Stimulated activated CD4-positive, alpha-beta T cell treated with anti-CD3 and anti-CD28 coated beads, Interleukin-4, amount 100 ng/mL, for 1 hour (primary cell): ENCODE measurements at places on chromosomes 3 and 15.

DNA sequence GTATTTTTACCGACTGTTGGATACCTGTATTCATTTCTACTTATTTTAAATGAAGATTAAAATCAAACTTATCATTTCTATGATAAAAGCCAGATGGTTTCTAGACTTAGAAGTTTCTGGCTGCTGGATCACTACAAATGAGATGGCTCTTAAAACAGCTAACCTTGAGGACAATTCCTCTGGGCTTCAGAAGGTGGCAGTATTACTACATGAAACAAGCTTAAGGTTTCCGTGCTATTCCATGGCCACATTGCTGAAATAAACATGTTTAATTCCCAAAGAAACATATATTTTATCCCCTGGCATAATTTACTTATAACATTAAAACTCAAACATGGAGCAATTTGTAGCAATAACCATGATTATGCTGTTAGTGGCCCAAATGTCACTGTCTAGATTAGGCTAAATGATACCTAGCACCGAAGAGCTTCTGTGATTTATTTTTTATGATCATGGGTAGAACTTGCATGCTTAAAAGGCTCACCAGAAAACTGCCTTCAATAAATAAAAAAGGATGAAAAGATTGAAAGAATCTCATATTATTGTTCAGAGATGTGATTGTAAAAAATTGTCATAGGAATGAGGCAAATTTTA is 204.0 kb upstream of the NANOGP8 start:
- no peak for DNase-seq

GRCh38 chr3:167110901-167111300 is 269.2 kb downstream of the ZBBX start:
- no peak for DNase-seq

DNA sequence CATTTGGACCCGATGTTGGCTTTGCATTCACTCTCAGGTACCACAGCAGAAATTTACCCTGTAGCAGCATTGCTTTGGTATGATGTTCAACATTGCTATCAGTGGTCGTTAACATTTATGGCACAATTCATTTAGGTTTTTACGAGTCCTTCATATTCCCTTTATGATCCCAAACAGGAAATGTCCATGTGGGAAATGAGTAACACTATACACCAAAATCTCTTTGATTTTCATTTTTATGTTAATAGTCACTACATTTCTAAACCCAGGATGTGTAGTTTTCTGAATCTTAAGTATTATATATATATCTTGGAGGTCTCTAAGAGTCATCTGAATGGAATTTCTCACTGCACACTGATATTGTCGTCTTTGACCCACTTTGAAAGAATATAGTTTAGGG is 78.5 kb upstream of the RBMS3 start:
- DNase-seq, result no peak

GRCh38 chr15:69098771-69099170 is 61.7 kb upstream of the GLCE start:
- no peak for DNase-seq

- peak; percentile 21 for DNase-seq
These were observed 332.1 kb downstream of the ARRDC4 start for GRCh38 chr15:98292442-98293240.

DNA sequence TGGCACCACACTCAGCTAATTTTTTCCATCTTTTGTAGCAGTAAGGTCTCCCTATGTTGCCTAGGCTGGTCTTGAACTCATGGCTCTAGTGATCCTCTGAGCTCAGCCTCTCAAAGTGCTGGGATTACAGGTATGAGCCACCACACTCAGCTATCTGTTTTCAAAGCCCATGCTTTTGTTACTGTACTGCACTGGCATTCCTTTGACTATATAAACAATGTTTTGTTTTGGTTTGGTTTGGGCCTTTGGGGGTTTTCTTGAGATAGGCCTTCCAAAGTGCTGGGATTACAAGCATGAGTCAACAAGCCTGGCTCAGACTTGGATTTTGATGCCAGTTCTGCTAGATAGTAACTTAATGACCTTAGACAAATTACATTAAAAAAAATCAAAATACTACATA is 89.7 kb upstream of the GK5 start:
- no peak for DNase-seq

GRCh38 chr15:89109238-89109637 is 21.0 kb downstream of the ABHD2 start:
- no peak for DNase-seq

GRCh38 chr3:132818251-132818650 is 96.0 kb upstream of the NPHP3 start:
- DNase-seq, result no peak

GRCh38 chr3:175726228-175726627 is 867.1 kb downstream of the NAALADL2 start:
- no peak for DNase-seq

DNA sequence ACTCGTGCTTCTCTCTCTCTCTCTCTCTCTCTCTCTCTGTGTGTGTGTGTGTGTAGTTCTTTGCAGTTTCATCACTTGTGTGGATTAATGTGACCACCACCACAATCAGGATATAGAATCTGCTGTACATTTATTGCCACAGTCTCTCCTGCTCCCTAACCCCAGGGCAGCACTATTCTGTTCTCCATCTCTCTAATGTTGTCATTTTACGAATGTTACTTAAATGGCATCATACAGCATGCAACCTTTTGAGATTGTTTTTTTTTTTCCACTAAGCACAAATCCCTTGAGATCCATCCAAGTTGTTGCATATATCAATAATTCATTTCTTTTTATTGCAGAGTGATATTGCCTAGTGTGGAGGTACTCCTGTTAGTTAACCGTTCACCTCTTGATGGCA is 26.9 kb downstream of the SLCO3A1 start:
- no peak for DNase-seq

DNA sequence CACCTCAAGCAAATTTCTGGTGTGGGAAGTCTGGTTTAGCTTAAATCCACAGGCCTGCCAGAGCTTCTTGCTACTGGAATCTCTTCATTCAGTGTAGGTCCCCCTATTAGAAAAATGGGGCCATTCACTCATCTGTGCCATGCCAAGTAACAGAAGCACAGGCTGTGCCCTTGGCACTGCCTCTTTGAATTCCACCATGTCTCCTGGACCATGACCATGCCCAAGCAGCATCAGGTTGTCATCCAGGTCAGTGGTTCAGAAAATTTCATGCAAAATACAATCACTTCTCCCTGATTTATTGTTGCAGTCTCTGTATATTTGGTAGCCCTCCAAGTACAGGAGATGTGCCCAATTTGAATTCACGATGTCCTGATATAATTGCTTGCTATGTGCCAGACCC is 602.1 kb upstream of the ZNF385D start:
- DNase-seq, result no peak

DNA sequence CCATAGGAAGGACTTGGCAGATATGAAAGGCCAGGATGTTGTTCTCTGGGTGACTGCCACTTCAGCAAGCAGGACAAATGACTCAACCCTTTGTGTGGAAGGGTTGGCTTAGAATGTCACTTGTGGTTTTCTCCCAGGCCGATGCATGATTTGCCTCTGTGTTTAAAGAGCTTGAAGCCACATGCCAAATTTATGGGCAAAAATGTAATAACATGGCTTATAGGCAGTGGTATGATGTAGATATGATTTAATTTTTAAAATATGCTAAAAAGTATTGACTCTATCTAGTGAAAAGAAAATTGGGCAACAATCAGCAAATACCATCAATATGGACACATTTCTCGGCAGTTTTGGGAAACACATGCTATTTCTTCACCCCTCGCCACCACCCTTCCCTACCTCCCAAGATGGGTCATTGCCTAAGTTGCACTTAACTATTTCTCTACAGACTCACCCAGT is 114.6 kb downstream of the CYP19A1 start:
- DNase-seq, result no peak

DNA sequence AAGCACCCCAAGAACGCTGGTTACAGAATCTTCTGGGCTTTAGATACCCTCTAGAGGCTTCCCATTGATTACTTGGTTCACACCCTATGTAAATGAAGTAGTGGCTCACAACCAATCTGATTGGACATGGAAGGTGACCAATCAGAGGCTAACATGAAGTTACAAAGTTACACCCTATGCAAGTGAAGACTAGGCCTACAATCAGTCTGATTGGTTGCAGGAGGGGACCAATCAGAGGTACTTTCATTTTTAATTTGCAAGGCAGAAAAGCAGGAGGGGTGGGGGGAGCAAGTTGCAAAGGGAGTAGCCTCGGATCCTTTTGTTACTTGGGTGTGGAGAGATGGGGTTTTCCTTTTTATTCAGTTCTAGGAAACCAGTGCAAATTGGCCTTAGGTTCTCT is 11.1 kb upstream of the RTP2 start:
- no peak for DNase-seq

- no peak for DNase-seq
These were observed 52.6 kb downstream of the TM4SF18 start for GRCh38 chr3:149280671-149281349.

DNA sequence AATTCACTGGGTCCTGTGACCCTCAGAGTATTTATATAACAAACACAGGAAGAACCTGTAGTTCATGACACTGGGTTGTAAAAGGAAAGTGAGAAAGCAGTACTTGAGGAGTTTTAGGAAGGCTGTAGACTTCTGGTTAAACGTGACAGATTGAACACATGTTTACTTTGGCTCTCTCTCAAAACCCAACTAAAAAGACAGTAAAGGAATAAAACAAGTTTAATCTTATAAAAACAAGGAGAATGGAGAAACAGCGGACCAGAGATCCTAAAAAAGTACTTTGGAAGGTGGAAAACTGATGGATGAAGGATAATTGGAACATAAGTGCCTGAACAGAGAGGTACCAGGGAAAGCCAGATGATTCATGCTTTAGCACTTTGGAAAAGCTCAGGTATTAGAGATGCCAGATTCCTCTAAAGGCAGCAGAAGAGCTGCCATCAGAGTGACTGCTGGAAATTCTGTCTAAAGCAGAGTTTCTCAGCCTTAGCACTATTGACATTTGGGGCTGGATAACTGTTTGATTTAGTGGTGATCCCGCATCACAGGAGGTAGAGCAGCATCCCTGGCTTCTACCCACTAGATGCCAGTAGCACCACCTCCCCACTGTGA is 182.9 kb upstream of the RORA start:
- no peak for DNase-seq

- no peak for DNase-seq
These were observed 34.3 kb downstream of the CCDC66 start for GRCh38 chr3:56591262-56591661.

DNA sequence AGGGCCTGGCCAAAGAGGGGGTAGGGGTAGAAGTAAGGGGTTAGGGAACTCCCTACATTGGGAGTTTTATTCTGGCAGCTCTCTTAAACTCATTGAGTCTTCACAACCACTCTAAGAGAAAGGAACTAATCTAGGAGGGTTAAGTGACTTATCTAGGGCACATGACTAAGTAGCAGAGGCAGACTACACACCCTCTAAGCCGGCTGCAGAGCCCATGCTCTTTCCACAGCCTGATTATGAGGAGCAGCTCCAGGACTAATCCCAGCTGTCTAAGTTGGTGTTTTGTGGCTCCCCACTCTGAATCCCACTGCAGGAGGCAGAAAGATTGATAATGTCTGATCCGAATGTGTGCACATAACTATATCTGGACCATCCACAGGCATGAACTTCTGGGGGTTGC is 374.6 kb downstream of the EPHB1 start:
- DNase-seq, result no peak

DNA sequence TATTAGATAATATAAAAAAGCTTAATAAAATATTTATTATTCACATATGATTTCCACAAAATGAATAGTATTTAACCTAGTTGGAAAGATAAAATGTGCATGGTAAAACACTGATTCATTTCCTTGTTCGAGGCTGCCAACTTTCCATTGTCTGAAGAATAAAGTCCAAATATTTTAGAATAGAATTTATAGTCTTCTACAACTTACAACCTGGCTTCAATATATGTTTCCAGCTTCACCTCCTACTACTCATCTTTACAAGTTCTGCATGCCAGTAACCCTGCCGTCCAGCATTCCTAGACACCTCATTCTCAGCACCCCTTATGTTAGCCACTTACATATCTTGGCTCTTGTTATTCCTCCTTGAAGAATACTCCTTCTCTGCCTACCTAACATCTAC is 244.5 kb downstream of the FGF12 start:
- no peak for DNase-seq

DNA sequence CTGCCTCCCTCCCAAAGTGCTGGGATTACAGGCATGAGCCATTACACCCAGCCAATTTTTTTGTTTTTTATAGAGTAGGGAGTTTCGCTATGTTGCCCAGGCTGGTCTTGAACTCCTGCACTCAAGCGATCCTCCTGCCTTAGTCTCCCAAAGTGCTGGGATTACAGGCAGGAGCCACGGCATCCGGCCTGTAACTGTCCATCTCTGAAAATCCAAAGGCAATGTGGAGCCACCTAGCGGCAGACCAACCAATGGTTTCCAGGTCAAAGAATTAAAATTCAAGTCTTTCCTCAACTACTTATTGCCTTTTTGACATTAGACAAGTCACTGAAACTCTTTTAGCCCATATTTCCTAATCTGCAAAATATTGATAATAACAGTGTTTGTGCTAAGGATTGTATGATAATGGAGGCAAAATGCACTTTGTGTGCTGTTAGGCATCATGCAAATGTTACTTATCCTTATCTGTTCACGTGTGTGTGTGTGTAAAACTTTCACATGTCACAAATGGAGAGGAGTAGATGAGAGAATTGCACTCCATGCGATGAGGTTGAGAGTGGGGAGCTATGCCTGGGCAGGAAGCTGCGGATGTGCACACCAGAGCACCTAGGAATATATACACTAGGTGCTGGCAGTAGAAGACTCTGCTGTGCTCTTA is 48.7 kb downstream of the COL8A1 start:
- DNase-seq, result peak; percentile 41

GRCh38 chr15:63444611-63445010 is 59.8 kb upstream of the USP3 start:
- no peak for DNase-seq

GRCh38 chr15:25972141-25972675 is 109.1 kb upstream of the ATP10A start:
- no peak for DNase-seq

- DNase-seq, result no peak
These were observed 20.5 kb downstream of the EAF2 start for GRCh38 chr3:121855555-121855954.

DNA sequence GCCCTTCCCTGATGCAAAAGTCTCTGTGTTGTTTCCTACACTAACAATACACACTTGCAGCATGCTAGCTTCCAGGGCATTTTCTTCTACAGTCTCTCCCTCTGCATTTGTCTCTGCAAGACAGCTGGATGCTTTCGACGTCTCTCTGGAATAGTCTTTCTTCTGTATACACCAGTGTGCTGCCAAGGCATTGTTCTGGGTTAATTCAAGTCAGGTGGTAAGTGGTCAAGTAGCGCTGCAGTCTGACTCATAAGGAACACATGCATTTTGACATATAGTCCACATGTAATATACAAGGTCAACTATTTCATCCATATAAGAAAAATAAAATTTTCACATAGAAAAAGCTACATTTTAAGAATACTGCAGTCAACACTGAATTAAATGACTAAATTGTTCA is 92.7 kb downstream of the MYLK start:
- no peak for DNase-seq

- no peak for DNase-seq
These were observed 31.4 kb upstream of the ITPKA start for GRCh38 chr15:41462084-41462795.

GRCh38 chr15:64808785-64809453 is 16.5 kb downstream of the PIF1 start:
- no peak for DNase-seq
